ENCODE measurements at places on chromosomes 3 and 15. TPM values are rescaled to one million over a fixed set of nuclear protein-coding genes. Genes with fewer than 3 reads are reported as not detected.

DNA sequence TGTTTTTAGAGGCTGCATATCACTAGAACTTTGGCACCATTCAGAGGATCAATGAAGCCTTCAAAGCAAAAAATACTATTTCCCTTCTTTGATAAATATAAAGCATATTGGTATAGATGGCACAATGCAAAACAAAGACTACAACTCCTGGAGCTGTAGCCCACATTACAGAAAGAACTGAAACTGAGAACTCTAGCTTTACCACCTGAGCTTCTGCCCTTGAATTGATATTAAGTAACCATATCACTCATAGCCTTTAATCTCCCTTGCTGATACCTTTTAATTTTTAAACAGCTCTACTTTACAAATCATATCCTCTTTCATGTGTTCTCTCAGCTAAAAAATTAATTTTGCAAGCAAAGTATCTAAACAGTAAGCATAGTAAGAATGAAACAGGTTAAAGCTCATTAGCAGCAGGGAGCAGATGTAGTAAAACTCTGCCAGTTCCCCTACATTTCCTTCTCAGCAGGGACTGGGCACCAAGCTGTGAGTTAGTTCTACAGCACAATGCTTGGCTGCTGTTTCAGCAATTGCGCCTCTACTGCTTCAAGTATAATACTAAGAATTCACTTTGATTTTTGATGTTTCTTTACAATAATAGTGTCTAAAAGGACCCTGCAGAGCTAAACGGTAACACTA lies 97.9 kb upstream of the NANOGP8 start:
- DNase-seq = no peak

DNA sequence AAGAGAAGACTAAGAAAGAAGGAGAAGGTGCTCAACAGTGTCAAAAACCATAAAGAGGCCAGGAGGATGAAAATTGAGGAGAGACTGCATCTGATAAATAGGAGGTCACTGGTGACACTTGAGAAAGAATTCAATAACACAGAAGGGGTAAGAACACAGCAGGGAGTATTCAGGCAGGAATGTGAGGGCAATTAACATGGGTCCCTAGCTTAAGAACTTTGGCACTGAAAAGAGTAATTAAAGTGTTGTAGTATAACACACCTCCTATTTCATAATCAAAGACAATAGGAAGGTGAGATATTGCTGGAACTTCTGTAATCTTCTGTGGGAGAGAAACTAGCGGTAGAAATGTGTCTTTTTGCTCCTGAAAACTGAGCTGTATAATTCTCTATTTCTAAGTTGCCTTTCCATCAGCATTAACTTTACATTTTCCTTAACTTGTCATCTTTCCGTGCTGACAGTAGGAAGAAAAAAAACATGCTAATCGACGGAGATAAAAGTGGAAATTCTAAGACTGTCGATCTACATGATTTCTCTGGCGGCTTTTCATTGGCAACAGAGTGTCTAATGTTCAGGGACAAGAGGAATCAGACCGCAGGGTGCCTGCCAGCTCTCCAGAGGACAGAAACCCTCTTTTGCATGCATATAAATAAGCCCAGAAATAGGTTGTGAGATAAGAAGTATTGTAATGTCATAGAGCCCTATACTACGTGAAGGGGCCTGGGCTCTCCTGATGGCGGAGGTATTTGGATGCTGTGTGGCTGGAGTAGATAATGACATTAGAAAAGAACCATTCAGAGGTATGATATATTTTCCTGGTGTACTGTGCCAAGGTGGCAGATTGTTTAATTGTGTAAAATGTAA lies 147.9 kb upstream of the GAP43 start:
- no peak for DNase-seq

GRCh38 chr3:178067721-178068120 lies 468.5 kb upstream of the KCNMB2 start:
- no peak for DNase-seq

DNA sequence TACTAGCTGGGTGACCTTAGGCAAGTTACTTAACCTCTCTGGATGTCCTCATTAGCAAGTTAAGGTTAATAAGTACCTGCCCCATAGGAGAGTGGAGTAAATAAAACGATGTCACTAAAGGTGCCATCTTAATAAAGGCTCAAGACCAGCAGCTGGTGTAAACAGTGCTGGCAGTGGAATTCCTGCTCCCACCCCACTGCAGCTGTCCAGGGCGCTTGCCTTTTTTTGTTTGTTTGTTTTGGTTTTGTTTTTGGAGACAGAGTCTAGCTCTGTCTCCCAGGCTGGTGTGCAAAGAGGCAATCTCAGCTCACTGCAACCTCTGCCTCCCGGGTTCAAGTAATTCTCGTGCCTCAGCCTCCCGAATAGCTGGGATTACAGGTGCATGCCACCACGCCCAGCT lies 28.9 kb downstream of the IDH3A start:
- no peak for DNase-seq

GRCh38 chr15:62749036-62749815 lies 293.3 kb upstream of the TPM1 start:
- DNase-seq = no peak

GRCh38 chr3:13254028-13254951 lies 165.8 kb downstream of the NUP210 start:
- DNase-seq = no peak

DNA sequence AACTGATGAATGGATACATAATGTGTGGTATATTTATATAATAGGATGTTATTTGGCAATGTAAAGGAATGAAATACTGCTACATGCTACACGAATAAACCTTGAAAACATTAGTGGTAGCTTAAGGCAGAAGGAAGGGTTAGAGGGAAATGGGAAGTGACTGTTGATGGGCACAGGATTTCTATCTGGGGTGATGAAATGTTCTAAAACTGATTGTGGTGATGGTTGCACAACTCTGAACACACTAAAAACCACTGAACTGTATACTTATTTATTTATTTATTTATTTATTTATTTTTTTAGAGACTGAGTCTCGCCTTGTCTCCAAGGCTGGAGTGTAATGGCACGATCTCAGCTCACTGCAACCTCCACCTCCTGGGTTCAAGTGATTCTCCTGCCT lies 24.8 kb upstream of the SHISA5 start:
- DNase-seq = no peak

- DNase-seq = peak; percentile 71
Observed at GRCh38 chr3:8239718-8240695, 261.6 kb upstream of the LMCD1 start.

GRCh38 chr3:178947738-178948137 lies 123.9 kb downstream of the ZMAT3 start:
- DNase-seq = no peak

DNA sequence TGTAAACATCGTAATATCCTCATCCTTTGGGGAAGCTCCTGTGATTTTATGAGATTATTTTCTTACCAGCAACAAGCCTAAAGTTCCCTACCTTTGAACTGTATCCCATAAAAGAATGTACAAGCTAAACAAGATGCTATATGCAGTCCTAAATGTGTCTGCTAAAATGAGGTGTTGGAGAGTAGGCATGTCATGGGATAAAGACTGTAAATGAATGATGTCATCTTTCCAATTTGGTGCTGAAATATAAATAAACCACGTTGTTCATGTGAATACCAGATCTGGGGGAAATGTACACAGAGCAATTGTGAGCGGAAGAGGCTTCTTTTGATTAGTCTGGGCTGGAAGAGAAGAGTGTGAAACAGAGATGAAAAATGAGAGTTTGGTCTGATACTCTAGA lies 214.9 kb upstream of the WNT5A start:
- no peak for DNase-seq

GRCh38 chr15:44222478-44222877 lies 27.4 kb upstream of the FRMD5 start:
- DNase-seq = peak; percentile 11

DNA sequence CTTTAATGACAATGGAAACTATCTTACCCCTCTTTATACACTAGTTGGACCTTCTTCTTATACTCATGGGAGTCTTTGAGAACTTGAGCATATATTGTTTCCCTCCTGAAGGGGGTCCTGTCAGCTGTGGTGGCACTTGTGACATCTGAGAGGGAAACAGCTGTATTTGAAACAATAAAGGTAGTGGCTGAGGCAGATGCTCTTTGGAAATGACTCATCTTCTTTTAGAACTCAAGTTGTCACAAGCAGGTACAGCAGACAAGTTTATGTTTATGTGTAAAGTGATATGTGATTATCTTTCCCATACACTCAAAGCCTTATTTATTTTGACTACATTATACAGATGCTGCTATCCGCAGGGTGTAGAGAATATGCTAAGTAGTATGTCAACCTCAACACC lies 220.0 kb upstream of the GRM7 start:
- DNase-seq = no peak

GRCh38 chr15:78035321-78035751 lies 42.2 kb downstream of the TBC1D2B start:
- DNase-seq = no peak

DNA sequence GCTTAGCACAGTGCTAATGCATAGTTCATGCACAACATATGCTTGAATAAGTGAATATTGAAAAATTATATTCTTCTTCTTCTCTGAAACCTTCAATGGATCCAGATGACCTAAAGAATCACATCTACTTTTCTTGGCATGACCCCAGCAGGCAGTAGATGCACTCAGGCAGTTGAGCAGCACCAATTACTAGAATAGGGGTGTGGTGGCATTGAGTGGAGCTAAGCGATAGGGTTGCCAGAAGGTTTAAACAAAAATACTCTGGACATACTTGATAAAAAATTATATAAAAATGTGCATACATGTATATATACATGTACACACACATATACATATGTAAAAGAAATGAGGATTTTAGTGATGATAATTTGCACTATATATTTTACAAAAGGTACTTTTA lies 81.8 kb downstream of the NFKBIZ start:
- DNase-seq = no peak

DNA sequence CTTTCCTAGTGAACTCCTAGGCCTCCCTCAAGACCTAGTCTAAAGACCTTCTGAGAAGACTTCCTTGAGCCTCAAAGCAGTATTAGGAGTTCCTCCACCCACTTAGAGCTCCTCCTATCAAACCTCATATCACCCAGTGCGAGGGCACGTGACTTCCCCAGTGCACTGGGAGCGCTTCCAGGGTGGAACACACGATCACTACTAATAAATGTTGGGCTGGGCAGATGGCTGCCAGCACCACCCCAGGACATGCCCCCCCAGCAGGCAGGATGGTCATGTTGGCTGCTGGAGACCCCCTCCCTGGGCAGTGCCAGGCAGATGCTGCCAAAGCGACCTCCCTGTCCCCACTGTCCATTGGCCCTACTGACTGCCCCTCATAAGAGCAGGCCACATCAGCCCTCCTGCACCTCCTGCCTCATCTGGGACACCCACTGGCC lies 8.5 kb upstream of the PLXND1 start:
- DNase-seq = peak; percentile 88

GRCh38 chr3:33042668-33043067 lies 54.3 kb downstream of the GLB1 start:
- DNase-seq = no peak

DNA sequence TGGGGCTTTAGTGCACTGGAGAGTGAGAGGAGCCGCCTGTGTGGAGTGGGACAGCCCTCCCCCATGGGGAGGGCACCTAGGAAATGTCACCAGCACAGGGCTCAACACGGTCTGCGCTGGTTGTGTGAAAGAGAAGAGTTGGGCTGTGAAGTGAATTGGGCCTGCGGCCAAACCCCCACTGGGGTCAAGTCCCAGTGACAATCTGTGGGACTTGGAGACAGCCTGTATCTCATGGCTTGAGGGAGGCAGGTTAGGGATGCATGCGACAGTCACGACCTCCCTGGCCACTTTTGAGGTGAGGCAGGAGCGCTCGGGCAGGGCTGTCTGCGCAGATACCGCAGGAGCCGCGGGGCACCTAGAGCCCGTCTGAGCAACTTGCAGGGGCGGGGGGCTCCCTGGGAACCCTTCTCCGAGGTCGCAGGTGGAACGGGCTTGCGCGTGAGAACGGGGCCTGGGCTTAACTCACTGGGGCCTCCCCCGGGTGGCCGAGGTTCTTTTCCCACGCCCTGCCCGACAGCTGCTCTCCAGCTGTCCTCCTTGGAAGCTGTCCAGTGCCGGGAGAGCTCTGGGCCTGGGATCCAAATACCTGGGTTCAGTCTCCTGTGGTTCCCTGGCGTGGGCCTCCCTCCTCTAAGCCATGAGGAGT lies 77.4 kb downstream of the SNRK start:
- DNase-seq = peak; percentile 55

DNA sequence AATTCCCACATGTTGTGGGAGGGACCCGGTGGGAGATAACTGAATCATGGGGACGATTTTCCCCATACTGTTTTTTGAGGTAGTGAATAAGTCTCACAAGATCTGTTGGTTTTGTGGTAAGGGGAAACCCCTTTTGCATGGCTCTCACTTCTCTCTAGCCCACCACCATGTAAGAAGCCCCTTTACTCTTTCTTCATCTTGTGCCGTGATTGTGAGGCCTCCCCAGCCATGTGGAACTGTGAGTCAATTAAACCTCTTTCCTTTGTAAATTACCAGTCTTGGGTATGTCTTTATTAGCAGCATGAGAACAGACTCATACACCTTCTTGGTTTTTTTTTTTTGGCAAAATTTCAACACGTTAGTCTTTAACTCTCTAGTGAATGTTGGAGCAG lies 18.1 kb downstream of the ARL8B start:
- no peak for DNase-seq

GRCh38 chr3:136753326-136753939 lies 1.3 kb upstream of the STAG1 start:
- DNase-seq = no peak

DNA sequence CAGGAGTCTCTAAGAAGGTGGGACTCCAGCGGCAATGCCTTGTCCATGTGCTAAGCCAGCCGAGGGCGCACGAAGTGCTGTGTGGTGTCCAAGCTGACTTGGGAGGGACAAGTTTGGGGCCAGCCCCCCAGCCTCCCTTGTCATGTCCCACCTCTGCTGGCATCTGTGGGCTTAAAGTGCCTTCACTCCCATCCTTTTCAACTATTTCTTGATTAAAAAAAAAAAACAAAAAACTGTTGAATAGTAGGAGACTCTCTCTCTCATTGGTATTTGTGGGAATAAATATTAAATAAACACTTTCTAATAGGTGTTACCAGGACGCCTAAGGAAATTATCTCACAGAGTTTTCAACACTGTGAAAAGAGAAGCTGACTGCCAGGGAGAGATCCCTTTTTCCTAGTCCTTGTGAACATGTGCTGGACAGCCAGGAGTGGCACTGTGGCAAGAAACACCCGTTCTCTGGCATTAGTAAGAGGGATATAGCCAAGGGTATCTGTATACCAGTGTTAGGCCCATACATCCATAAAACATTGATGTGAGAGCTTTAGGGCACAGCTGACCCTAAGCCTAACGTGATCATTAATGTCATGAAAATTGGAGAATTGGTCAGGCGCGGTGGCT lies 158.0 kb downstream of the IGF1R start:
- DNase-seq = no peak

GRCh38 chr15:29822100-29822683 lies at the start of gene TJP1:
Gene TJP1, minus strand, starts transcription at chr15:29822468. Its CDS starts 440 bp downstream, at chr15:29822028.
- DNase-seq = peak; percentile 95

Gene OR5H6
- total RNA-seq = not detected

Gene YEATS2
- 20.5 TPM for total RNA-seq

Gene PLSCR5
- not detected for total RNA-seq

Gene ABHD17C
- total RNA-seq = 18.8 TPM

Gene GOLGA6D
- total RNA-seq = not detected

Gene AQR
- 30.9 TPM for total RNA-seq

Gene WDR72
- total RNA-seq = 55.7 TPM

Gene GOLGA6L10
- 2.5 TPM for total RNA-seq

Gene OR5K2
- not detected for total RNA-seq

Data from kidney (tissue), 22 donors.